Right cardiac atrium (tissue), 5 donors: ENCODE measurements at places on chromosomes 5 and 9.

DNA sequence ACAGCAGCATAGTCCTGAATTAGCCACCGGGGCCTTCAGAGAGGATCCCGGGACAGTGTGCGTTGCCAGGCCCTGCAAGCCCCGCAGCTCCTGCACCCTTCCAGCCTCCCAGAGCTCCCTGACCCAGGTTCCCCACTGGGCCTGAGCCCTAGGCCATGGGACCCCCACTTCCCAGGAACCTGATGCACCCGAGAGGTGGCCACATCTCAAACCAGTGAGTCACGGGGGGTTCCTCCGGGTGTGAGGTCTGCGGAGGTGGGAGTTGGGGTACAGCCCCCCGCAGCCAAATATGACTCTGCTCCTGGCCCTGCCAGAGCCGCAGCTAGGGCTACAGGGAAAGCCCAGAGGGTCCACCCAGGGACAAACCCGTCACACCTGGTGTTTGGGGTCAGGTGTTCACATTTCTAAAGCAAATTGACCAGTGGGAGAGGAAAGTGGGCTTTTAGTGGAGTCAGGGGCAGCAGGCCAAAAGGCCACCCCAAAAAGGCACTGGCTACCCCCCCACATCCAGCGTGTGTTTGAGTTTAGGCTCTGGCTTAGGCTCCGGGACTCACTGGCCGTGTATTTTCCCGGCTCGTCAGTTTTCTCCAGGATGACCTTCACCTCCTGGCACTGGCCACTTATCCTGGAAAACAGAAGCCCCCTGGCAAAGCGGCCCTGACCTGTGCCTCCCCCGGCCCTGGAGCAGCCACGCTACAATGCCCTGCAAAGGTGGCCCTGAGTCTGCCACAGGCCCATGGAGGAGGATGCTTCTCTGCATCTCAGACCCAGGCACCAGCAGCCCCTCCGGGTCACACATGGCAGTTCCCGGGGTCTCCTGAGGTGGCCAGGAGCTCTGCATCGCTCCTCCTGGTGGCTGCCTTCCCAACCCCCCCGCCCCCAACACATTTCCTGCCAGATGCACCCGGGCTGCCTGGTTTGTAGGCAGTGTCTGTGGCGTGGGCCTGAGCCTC is 17.4 kb upstream of the OBP2B start:
- no peak for DNase-seq

- DNase-seq = no peak
Measured at GRCh38 chr5:61706751-61707150, 374.7 kb downstream of the ZSWIM6 start.

- no peak for DNase-seq
Measured at GRCh38 chr9:89113851-89114250, 64.8 kb downstream of the SHC3 start.

DNA sequence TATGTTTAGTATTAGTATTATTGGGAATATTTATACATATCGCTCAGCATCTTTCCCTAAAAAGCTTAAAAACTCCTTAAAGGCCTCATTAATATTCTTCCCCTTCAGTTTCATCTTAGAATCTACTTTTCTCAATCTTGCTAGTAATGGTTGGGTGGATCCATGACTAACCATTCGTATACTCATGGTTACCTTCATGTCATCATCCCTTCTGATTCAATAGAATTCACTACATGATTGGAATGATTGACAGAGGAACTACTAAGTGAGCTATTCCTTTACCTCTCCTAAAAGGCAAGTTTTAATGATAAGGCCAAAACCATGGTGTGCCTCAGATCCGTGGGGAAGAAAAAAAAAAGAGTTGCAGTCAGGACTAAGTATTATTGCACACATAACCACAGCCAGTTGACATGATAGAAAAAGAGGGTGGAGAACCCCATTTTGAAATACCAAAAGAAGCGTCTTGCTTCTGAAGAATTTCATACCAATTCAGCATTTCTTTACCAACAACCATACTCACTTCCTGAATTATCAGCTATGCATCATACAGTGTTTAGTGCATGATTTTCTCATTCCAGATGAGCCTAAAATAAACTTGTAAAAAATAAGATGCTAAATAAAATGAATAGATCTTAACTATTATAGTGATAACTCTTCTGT is 624.6 kb downstream of the PDE4D start:
- DNase-seq = no peak

DNA sequence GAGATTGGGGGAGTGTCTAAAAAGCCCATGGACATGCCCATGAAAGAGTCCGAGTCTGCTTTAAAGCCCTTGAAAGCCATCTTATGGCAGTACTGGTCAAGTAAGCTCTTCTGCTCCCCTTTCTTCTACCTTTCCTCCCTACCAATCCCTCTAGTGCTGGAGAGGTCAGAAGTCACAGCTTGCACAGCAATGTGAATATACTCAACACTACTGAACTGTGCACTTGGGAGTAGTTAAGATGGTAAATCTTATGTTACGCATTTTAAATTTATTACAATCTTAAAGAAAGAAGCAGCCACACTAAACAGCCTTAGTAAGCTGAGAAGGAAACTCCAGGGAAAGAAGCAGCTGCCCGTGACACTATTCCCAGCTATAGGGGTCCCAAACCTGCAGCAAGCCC is 12.3 kb upstream of the TRAF1 start:
- DNase-seq = no peak

DNA sequence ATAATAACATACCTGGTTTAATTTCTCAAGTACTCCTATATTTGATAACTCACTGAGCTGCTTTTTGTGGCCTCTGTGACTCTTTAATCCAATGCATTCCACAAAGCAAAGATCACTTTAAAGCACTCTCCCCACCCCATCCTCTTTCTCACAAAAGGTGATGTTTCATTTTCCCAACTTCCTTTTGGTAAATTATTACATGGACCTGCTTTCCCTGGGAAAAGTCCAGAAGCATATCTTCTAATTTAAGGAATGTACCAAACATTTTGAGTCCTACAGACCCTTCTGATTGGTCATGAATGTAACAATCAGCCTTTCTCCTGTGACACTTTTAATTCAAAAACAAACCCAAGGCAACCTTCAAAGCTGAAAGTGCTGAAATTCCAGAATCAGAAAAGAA is 71.1 kb downstream of the MLLT3 start:
- DNase-seq = no peak

- no peak for DNase-seq
Measured at GRCh38 chr5:67814569-67815311, 400.8 kb upstream of the PIK3R1 start.

GRCh38 chr9:4740638-4741364 is at the start of gene AK3:
Gene AK3 (minus strand): TSS chr9:4741202. CDS start chr9:4741087, 115 bp downstream.
- peak; percentile 97 for DNase-seq

- no peak for DNase-seq
Measured at GRCh38 chr9:426976-427375, 212.3 kb downstream of the DOCK8 start.

DNA sequence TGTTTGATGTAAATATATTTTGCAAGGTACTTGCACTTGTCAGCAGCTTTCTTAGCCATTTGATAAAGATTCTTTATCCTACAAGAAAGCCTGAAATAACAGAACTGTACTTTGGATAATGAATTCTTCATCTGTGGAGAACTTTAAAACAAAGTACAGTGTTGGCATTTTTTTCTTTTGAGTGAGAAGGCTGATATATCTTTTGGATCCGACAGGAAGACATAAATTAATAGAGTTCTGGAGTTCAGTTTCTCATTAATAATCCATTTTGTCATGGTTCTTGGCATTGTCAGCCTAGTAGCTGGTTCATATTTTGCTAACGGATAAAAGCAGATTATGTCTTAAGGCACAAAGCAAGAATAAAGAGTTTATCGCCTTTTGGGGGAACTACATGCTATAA is 17.0 kb downstream of the PBX3 start:
- DNase-seq = no peak

- peak; percentile 75 for DNase-seq
Measured at GRCh38 chr9:36023260-36024048, 13.3 kb upstream of the RECK start.

- peak; percentile 8 for DNase-seq
Measured at GRCh38 chr5:107594253-107595045, 76.3 kb downstream of the EFNA5 start.

DNA sequence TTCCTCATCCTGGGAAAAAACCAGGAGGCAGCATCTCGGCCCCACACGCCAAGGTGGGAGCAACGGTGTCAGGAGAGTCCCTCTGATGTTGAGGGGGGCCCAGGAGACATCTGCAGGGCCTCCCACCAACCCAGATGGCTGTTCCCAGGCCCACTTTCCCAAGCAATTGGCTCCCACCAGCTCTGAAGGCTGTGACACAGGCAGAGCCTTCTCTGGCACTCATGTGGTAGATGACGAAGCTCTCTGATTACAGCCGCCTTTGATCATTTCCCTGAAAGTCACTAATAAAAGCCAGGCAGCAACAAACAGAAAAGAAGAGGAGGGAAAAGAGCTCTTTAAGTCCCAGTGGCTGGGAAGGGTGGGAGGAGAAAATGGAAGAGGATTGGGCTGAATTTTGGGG is 226.5 kb downstream of the CDK5RAP2 start:
- no peak for DNase-seq

GRCh38 chr5:66850354-66851075 is 254.3 kb downstream of the MAST4 start:
- DNase-seq = no peak

GRCh38 chr9:134067904-134068743 is at the start of gene BRD3:
Gene BRD3 (minus strand): TSS chr9:134068026. CDS start chr9:134053477, 14,549 bp downstream.
- DNase-seq = peak; percentile 88

DNA sequence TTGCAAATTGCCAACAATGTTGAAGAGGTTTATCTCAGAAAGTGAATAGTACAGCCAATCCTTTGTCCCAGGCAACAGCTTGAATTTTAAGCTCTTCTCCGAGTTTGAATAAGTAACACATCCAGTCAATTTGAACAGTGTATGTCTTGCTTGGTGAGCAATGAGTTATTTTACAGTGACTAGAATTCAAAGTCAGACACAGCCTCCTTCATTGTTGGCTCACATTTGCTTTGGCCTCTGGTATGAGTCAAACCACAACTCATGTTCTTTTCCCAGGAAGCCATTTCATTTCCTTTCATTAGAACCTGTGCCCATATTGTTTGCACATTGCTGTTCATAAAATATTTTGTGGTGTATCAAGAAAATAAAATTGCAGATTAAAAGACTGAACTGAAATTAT is 622.0 kb upstream of the DAB2 start:
- no peak for DNase-seq

GRCh38 chr5:110356677-110357076 is 369.8 kb downstream of the TMEM232 start:
- no peak for DNase-seq

- no peak for DNase-seq
Measured at GRCh38 chr5:72830362-72830761, 13.9 kb downstream of the TNPO1 start.

GRCh38 chr5:16934123-16934522 is 2.0 kb downstream of the MYO10 start:
- peak; percentile 74 for DNase-seq

DNA sequence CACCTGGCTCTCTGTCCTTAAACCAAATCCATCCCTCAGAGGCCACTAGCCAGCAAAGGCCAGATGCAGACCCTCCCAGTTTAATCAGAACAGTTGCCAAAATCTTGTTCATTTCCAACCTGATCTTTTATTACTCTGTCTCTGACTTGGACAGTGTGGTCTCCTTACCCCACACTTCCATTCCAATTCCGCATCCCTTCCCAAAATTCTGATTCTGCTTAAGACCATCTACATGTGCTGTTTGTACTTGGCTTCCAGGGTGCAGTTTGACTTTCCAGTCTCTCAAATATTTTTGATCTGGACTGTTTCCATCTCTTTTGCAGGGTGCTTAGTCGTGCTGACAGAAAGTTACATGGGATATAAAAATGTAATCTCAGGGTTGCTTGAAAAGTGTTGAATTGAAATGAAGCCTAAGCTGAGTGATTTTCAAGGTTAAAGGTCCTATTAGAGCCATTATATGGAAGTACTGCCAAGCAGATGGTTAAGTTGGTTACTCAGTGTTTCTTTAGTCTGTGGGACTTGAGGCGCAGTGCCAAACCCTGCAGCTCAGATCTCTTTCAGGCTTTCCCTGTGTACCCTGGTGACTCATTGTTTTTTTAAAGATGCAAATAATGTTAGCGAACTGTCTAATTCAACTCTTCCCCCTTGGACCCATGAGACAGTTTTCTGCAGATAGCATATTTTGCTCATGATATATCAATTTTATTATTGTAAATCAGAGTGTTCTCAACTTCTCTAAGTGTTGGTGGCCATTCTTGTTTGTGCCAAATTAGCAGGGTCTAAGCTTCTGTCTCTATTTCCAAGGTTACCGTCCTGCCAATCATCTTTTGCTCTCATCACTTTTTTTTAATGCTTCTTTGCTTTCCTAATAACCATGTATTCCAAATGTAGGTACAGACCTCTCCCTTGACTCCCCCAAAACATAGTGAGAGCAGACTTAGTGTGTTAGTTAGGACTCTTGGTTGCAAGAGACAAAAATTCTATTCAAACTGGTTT is 18.2 kb upstream of the DCP2 start:
- peak; percentile 75 for DNase-seq

GRCh38 chr9:68530618-68531017 is 10.1 kb downstream of the TMEM252 start:
- peak; percentile 77 for DNase-seq

GRCh38 chr5:72597456-72597948 is 90.3 kb upstream of the ZNF366 start:
- no peak for DNase-seq

DNA sequence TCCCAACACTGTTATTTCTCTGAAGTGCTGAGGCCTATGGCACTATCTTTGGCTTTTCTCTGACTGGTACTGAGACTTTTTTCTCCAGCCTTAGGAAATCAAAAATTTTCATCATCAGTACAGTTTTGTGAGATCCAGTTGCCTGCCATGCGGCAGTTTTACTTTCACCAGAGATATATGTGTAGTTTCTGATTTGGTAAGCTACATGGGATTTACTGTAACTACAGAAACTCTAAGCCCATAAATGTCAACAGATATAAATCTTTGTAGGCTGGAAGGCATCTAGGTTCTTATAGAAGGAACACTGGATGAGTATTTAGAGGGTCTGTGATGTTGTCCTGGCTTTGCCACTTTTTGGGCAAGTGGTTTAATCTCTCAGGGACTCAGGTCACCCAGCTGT is 69.0 kb downstream of the DOCK2 start:
- DNase-seq = no peak

DNA sequence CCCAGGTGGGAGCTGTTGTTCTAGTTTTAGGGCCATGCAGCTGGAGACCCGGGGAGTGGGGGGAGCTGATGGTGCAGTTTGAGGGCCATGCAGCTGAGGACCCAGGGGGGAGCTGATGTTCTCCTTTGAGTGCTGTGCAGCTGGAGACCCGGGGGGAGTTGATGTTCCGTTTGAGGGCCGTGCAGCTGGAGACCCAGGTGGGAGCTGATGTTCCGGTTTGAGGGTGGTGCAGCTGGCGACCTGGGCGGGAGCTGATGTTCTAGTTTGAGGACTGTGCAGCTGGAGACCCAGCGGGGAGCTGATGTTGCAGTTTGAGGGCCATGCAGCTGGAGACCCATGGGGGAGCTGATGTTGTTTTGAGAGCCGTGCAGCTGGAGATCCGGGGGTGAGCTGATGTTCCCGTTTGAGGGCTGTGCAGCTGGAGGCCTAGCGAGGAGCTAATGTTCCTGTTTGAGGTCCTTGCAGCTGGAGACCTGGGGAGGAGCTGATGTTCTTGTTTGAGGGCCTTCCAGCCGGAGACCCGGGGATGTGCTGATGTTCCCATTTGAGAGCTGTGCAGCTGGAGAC is 14.6 kb downstream of the PDCD6 start:
- DNase-seq = no peak
